ENCODE measurements at places on chromosomes 1 and 21. TPM values are rescaled to one million over a fixed set of nuclear protein-coding genes. Genes with fewer than 3 reads are reported as not detected.

The C1QC gene
- 34.4 TPM for total RNA-seq

DNA sequence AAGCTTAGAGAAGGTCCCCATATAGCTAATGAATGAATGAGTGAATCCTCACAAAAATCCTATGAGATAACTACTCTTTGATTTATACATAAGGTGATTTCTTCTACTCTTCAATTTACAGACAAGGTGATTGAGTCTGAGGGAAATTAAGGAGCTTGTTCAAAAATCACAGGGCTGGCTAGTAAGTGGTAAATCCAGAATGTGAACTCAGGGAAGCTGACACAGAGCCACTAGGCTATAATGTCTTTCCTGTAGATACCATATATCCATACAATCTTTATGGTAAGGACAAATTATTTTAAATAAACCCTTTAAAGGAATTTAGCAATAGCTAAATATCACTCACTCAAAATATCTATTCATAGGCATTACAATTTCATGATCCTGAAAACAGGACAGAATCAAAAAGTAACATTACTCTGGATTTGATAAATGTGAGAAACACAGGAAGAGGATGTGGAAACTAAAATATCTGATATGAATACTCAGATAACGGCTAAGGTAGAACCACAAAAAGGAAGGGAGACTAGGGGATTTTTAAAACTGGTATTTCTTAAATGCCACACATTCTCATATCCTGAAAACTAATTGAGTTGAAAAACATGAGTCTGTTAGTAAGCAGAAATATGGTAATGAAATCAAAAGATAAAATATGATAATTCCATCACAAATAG is 108.2 kb downstream of the NBPF12 start:
- DNase-seq, result no peak

The EDARADD gene
- total RNA-seq, result 2.9 TPM

GRCh38 chr1:50333595-50333974 is 89.7 kb downstream of the DMRTA2 start:
- peak; percentile 14 for DNase-seq
